ENCODE measurements at places on chromosomes 1 and 21.

- H3K27ac ChIP-seq = peak overlapping the region; percentile 98
- peaks cover 61% of the 10 kb centered on the region for H3K4me1 ChIP-seq
- H3K4me3 ChIP-seq = peak overlapping the region; percentile 55
Measured at GRCh38 chr1:53409695-53410094, 49.5 kb upstream of the DMRTB1 start.

DNA sequence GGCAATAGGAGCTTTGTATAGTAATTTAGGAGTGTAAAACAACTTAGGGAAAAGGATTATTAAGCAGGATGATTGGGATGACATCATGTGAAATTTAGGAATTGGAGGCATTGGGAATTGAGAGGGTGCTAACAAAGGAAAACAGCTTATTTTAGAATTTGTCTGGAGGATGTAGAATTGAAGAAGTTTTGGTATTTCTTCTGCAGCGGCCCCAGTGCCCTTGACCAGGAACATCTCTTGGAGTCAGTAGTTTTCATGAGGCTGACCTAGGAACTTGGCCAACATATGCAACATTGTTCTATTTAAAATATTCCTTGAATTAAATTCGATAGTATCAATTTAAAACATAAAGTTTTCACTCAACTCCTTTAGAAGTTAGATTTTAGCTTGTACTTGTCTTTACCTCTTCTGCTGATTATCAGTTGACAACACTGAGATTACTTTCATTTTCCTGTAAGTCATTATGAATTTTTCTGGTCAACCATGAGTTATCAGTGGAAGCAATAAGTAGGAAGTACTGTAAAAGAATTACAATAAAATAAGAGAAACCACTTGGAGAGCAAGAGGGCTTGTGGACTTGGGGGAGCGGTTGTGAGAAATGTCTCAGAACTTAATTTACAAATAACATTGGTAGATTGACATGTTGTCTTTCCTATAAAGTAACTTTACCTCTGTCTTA lies 52.8 kb downstream of the DYRK1A start:
- H3K27ac ChIP-seq = peak overlapping the region; percentile 73
- peaks cover 41% of the 10 kb centered on the region for H3K36me3 ChIP-seq
- DNase-seq = no peak

DNA sequence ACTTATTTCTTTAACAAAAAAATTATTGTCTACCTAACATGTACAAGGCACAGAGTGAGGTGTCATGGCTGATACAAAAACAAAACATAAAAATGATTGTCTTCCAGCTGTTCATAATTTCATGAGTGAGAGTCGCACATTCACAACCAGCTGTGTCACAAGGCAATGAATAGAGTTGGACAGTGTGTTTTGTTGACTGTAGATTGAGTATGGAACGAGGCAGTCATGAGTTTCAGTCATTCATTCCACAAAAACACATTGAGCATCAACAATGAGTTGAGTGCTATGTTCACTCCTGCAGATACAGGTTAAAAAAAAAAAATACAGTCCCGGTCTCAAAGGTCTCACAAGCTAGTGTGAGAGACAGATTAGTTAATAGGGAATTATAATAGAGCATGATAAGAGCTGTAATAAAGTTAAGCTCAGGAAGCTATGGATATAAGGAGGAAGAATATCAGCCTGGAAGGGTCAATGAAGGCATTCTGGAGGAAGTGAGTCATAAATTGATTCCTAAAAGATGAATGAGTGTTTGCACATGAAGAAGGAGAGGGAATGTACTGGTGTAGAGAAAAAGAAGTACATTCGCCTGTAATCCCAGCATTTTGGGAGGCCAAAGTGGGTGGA lies 47.8 kb upstream of the ARHGAP29 start:
- H3K36me3 ChIP-seq = no peaks in the 10 kb centered on the region
- no peak overlapping the region for H3K4me3 ChIP-seq
- no peak overlapping the region for H3K27ac ChIP-seq
- peaks cover 30% of the 10 kb centered on the region for H3K27me3 ChIP-seq

DNA sequence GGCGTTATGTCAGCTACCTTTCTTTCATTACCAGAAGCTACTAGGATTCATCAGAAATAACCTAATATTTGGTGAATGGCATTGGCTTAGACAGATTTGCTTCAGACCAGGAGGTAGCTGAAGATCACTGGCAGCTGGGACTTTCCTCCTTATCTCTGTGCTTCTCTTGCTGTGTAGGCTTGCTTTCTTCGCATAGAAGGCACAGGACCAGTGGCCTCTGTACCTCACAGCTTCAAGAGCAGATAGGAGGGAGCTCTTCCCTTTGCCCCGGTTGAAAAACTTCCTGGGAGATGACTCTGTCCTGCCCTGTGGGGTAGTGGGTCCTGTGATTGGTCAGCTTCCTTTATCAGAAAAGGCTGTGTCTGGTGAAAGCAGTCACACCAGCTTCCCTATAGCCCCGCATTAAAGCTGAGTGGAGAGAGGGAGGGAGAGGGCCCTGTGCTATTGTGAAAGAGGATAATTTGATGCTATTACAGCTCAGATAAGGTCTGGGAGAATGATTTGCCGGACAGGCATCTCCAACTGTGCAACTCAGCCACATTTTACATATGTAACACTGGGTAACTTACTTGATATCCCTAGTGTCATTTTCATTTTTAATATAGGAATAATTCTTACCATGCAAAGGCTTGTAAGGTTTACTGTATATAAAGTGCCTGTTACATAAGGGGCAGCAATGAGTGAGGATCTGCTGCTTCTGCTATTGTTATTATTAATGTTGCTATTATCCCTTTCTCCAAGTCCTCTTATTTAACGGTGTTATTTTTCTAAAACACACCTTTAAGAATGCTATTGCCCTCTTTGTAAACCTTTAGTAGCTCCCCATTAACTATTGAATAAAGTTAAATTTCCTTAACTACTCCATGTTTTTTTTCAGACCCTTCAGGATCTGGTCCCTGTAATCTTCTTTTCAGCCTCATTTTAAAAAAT lies 31.6 kb downstream of the OSBPL9 start:
- H3K27ac ChIP-seq = no peak overlapping the region
- peaks cover 10% of the 10 kb centered on the region for H3K4me1 ChIP-seq
- no peak overlapping the region for H3K4me3 ChIP-seq

GRCh38 chr1:29365906-29366670 lies 129.8 kb downstream of the PTPRU start:
- H3K4me3 ChIP-seq = no peak overlapping the region
- no peak for DNase-seq
- H3K27me3 ChIP-seq = peaks cover 54% of the 10 kb centered on the region
- H3K27ac ChIP-seq = no peak overlapping the region
- no peaks in the 10 kb centered on the region for H3K36me3 ChIP-seq

DNA sequence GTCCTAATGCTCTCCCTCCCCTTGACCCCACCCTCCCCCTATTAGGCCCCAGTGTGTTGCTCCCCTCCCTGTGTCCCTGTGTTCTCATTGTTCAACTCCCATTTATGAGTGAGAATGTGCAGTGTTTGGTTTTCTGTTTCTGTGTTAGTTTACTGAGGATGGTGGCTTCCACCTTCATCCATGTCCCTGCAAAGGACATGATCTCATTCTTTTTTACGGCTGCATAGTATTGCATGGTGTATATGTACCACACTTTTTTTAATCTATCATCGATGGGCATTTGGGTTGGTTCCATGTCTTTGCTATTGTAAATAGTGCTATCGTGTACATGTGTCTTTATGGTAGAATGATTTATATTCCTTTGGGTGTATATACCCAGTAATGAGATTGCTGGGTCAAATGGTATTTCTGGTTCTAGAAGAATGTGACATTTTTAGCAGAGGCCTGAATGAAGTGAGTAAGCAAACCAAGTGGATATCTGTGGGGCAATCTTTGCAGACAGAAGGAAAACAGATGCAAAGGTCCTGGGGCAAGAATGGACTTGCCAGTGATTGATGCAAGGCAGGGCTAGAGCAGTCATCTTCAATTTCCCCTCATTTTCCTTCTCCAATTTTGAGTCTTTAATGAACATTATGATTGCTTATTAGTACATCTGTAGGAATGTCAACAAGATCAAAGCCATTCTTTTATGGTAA lies 50.2 kb downstream of the UBE4B start:
- peaks cover 15% of the 10 kb centered on the region for H3K36me3 ChIP-seq
- H3K4me3 ChIP-seq = no peak overlapping the region
- no peaks in the 10 kb centered on the region for H3K27me3 ChIP-seq
- DNase-seq = no peak
- peak overlapping the region; percentile 3 for H3K27ac ChIP-seq

DNA sequence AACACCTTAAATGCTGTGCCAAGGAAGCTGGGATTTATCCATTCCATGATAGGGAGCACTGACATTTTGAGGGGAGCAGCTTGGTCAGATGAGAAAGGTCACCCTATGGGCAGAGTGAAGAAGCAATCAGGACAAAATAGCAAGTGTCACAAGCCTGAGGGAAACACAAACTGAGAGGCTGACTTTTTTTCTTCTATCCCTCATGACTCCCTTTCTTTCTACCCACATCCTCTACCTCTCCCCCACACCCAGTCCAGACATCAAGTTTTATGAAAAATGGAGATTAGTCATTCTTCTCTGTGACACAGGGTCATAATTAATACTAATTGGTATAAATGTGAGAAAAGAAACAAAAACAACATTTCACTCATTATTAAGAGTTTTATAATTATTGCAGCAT lies 103.1 kb downstream of the SLC25A24 start:
- no peaks in the 10 kb centered on the region for H3K27me3 ChIP-seq
- DNase-seq = no peak
- H3K4me1 ChIP-seq = no peaks in the 10 kb centered on the region
- H3K4me3 ChIP-seq = no peak overlapping the region
- no peak overlapping the region for H3K27ac ChIP-seq

DNA sequence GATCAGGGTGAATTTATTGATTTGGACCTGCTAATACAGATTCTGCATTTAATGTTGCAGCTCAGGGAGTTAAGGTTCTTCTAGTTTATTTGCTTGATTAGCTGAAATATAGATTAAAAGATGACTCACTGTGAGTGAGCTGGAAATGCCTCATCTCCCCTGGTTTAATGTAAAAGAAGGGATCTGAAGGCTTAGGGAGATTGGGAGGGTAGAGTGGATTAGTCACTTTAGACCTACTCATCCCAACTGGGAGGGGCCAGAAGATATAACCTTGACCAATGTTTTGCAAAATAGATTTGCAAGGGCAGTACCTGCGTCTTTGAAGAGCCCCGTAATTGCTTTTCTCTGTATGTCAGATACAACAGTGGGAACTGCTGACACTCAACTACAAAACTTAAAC lies 922.8 kb upstream of the ADGRL4 start:
- H3K27ac ChIP-seq = no peak overlapping the region
- DNase-seq = no peak
- H3K4me3 ChIP-seq = no peak overlapping the region
- peaks cover 4% of the 10 kb centered on the region for H3K36me3 ChIP-seq
